ENCODE measurements at places on chromosomes 11 and 22.

GRCh38 chr11:10225553-10225952 is 68.5 kb downstream of the SBF2 start:
- no peaks in the 10 kb centered on the region for H3K36me3 ChIP-seq
- H3K4me1 ChIP-seq: no peaks in the 10 kb centered on the region
- H3K27ac ChIP-seq: no peak overlapping the region
- DNase-seq: no peak
- no peak overlapping the region for H3K4me3 ChIP-seq
- no peaks in the 10 kb centered on the region for H3K27me3 ChIP-seq

GRCh38 chr22:35986088-35986487 is 42.5 kb downstream of the RBFOX2 start:
- H3K36me3 ChIP-seq: no peaks in the 10 kb centered on the region
- DNase-seq: no peak
- no peak overlapping the region for H3K4me3 ChIP-seq
- no peaks in the 10 kb centered on the region for H3K4me1 ChIP-seq

DNA sequence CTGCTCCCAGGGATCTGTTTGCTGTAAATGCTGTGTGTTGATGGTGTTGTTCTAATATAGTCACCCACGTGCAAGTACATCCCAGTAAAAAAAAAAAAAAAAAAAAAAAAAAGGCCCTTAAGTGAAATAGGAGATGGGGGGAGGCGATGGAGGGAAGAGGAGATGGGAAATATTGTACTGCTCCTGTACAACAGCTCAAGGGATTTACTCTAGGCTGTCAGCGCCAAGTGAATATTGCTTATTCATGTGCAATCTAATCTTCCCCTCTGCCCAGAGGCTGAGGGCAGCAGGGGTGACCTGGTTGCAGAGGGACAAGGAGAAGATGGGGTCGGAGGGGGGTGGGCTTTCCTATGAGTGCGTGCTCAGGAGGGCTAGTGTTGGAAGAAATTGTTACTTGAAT is 206.2 kb upstream of the CADM1 start:
- H3K4me1 ChIP-seq: no peaks in the 10 kb centered on the region
- H3K27me3 ChIP-seq: no peaks in the 10 kb centered on the region
- no peak overlapping the region for H3K4me3 ChIP-seq
- H3K27ac ChIP-seq: no peak overlapping the region

- DNase-seq: no peak
- no peak overlapping the region for H3K27ac ChIP-seq
- no peak overlapping the region for H3K4me3 ChIP-seq
- H3K27me3 ChIP-seq: no peaks in the 10 kb centered on the region
These were observed 94.9 kb downstream of the AMBRA1 start for GRCh38 chr11:46498968-46499367.

DNA sequence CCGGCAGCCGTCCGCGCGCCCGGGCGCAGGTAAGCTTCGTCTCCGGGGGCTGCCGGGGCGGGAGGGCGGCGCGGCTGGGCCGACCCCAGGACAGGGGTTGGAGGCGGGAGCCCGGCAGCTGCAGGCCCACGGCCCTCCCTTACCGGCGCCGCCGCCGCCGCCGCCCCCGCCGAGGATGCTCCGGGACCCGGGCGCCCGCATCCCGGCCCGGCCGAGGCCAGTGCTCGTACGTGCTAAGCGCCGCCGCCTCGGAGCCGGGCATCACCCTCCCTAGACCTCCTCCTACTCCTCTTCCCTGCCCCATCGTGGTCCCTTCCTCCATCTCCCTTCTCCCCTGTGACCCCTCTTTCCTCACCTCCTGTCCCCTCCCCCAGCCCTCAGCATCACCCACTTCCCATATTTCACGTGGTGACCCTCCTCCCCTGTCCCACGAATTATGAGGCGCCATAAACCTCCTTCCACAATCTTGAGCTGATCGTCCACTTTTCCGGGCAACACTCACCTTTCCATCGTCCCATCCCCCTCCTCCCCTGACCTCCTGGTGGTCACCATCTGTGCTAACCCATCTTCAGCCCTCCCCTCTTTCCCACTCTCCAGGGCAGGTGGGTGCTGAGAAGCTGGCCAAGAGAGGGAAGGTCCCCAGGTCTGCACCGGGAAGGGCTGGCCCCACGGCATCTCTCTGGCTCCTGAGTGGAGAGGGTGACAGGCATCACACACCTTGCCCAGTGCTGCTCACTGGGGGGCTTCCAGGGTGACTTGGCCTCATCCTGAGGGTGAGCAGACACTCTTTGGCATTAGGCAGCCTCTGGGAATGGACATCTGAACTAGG is 612 bp downstream of the ASPHD2 start:
- peak overlapping the region; percentile 65 for H3K4me3 ChIP-seq
- 0 out of 2 replicates have a peak, but pooled peaks cover 2% of the 10 kb centered on the region for H3K4me1 ChIP-seq
- DNase-seq: no peak
- no peaks in the 10 kb centered on the region for H3K27me3 ChIP-seq
- H3K27ac ChIP-seq: no peak overlapping the region
- H3K36me3 ChIP-seq: peaks cover 9% of the 10 kb centered on the region

DNA sequence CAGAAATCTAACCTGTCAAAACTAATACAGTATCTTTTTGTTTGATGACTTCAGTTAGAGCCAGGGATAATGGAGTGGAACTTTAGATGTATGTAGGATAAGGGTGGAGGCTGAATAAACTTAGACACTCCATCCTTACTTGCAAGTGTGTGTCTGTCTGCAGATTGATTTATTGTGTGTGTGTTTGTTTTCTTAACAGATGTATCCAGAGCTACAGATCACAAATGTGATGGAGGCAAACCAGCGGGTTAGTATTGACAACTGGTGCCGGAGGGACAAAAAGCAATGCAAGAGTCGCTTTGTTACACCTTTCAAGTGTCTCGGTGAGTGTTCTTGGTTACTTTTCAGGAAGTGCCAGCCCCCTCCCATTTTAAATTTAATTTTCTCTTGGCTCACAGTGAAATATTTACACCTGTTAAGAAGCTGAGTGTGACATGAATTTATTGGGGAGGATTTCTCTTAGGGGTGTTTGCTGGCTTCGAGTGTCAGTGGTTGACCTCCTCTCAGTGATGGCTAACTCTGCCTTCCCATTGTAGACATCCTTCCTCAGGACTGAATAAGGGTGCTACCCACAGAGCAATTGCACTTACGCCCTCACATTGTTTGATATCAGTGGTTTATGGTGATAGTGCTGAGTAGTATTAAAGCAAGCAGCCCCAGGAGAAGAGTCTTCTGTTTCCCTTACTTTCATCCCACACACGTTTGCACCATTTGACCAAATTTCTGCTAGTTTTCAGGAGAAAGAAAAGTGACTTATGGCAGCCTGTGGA is 40.8 kb downstream of the APLP2 start:
- H3K27me3 ChIP-seq: no peaks in the 10 kb centered on the region
- H3K4me3 ChIP-seq: no peak overlapping the region
- peaks cover 4% of the 10 kb centered on the region for H3K36me3 ChIP-seq
- no peak overlapping the region for H3K27ac ChIP-seq
- peaks cover 2% of the 10 kb centered on the region for H3K4me1 ChIP-seq
- no peak for DNase-seq

GRCh38 chr22:32103658-32104315 is 55.3 kb downstream of the C22orf42 start:
- no peak for DNase-seq
- H3K36me3 ChIP-seq: no peaks in the 10 kb centered on the region
- peaks cover 1% of the 10 kb centered on the region for H3K27me3 ChIP-seq
- H3K4me3 ChIP-seq: no peak overlapping the region
- no peaks in the 10 kb centered on the region for H3K4me1 ChIP-seq
- H3K27ac ChIP-seq: no peak overlapping the region

- no peaks in the 10 kb centered on the region for H3K4me1 ChIP-seq
- H3K27me3 ChIP-seq: no peaks in the 10 kb centered on the region
- no peak overlapping the region for H3K4me3 ChIP-seq
These were observed 595.2 kb downstream of the BRD1 start for GRCh38 chr22:49232319-49233067.

Measured in iPS DF 6.9 (cell line).